H1 (cell line): ENCODE measurements at places on chromosomes 16 and 17. TPM values are rescaled to one million over a fixed set of nuclear protein-coding genes. Genes with fewer than 3 reads are reported as not detected.

Gene HIC1
- polyA plus RNA-seq, result 0.06 and 0.11 TPM in 2 replicates

Gene DPEP2
- 0.05 TPM in 1 of 2 replicates, not detected in the other for polyA plus RNA-seq

Gene FBXO39
- polyA plus RNA-seq, result 0.12 and 0.17 TPM in 2 replicates

Gene IL21R
- polyA plus RNA-seq, result 0.70 and 0.75 TPM in 2 replicates

Gene HAGH
- polyA plus RNA-seq, result 40.6 and 65.3 TPM in 2 replicates

Gene ANKFN1
- polyA plus RNA-seq, result 0.02 TPM in 1 of 2 replicates, not detected in the other

Gene CHST5
- 0.13 and 0.23 TPM in 2 replicates for polyA plus RNA-seq

Gene DRG2
- 47.8 and 57.5 TPM in 2 replicates for polyA plus RNA-seq

Gene BICDL2
- polyA plus RNA-seq, result 7.3 and 14.2 TPM in 2 replicates

Gene HOXB7
- polyA plus RNA-seq, result not detected in 2 replicates

Gene NATD1
- polyA plus RNA-seq, result 5.4 and 8.8 TPM in 2 replicates

Gene KRT36
- not detected in 2 replicates for polyA plus RNA-seq

Gene TBC1D3
- not detected in 2 replicates for polyA plus RNA-seq

Gene TNFRSF13B
- not detected in 2 replicates for polyA plus RNA-seq

Gene CRISPLD2
- 2.7 and 3.6 TPM in 2 replicates for polyA plus RNA-seq

Gene PRR29
- 0.83 and 0.96 TPM in 2 replicates for polyA plus RNA-seq

Gene GFAP
- 1.5 and 2.4 TPM in 2 replicates for polyA plus RNA-seq

Gene ASB16
- 0.05 and 0.09 TPM in 2 replicates for polyA plus RNA-seq

Gene PDILT
- polyA plus RNA-seq, result not detected in 2 replicates

Gene TELO2
- 39.3 and 72.9 TPM in 2 replicates for polyA plus RNA-seq

Gene TMEM100
- polyA plus RNA-seq, result 0.25 and 0.36 TPM in 2 replicates

Gene SPN
- 1.3 and 1.5 TPM in 2 replicates for polyA plus RNA-seq

Gene DNAH2
- 0.18 and 0.25 TPM in 2 replicates for polyA plus RNA-seq

Gene FOXF1
- polyA plus RNA-seq, result 0.02 TPM in 1 of 2 replicates, not detected in the other

Gene RNF222
- not detected in 2 replicates for polyA plus RNA-seq

Gene CTCF
- polyA plus RNA-seq, result 24.2 and 32.4 TPM in 2 replicates

Gene ZSCAN10
- polyA plus RNA-seq, result 314 and 488 TPM in 2 replicates

Gene PSKH1
- polyA plus RNA-seq, result 51.0 and 55.8 TPM in 2 replicates

Gene PIRT
- 0.03 TPM in 1 of 2 replicates, not detected in the other for polyA plus RNA-seq

Gene ARL17B
- polyA plus RNA-seq, result 4.8 and 5.4 TPM in 2 replicates

Gene MYH10
- 64.1 and 80.8 TPM in 2 replicates for polyA plus RNA-seq

Gene GINS2
- polyA plus RNA-seq, result 22.5 and 29.4 TPM in 2 replicates

Gene KRTAP1-1
- not detected in 2 replicates for polyA plus RNA-seq

Gene CASKIN1
- polyA plus RNA-seq, result 1.2 and 2.7 TPM in 2 replicates

Gene PRKAR1A
- 39.3 and 41.7 TPM in 2 replicates for polyA plus RNA-seq

Gene SCNN1B
- polyA plus RNA-seq, result 0.20 and 0.25 TPM in 2 replicates

Gene MILR1
- polyA plus RNA-seq, result not detected in 2 replicates

Gene CDRT15
- polyA plus RNA-seq, result not detected in 2 replicates

Gene MYH2
- 1.0 and 2.7 TPM in 2 replicates for polyA plus RNA-seq

Gene CDH8
- polyA plus RNA-seq, result 7.7 and 15.1 TPM in 2 replicates

Gene KRTAP3-1
- polyA plus RNA-seq, result not detected in 2 replicates

Gene SKAP1
- polyA plus RNA-seq, result not detected in 2 replicates

Gene ITGA2B
- 6.9 and 12.4 TPM in 2 replicates for polyA plus RNA-seq

Gene C17orf113
- 1.0 and 1.5 TPM in 2 replicates for polyA plus RNA-seq

Gene CNTNAP4
- polyA plus RNA-seq, result 0.03 TPM in 1 of 2 replicates, not detected in the other

Gene NOD2
- 0.42 and 0.61 TPM in 2 replicates for polyA plus RNA-seq

Gene KRT33B
- polyA plus RNA-seq, result not detected in 2 replicates

Gene MLKL
- 1.5 and 2.1 TPM in 2 replicates for polyA plus RNA-seq
